ENCODE measurements at places on chromosomes 6 and 20. TPM values are rescaled to one million over a fixed set of nuclear protein-coding genes. Genes with fewer than 3 reads are reported as not detected.

GRCh38 chr6:125154118-125154760, 666 bp downstream of the TPD52L1 start:
- peak; percentile 27 for DNase-seq

DNA sequence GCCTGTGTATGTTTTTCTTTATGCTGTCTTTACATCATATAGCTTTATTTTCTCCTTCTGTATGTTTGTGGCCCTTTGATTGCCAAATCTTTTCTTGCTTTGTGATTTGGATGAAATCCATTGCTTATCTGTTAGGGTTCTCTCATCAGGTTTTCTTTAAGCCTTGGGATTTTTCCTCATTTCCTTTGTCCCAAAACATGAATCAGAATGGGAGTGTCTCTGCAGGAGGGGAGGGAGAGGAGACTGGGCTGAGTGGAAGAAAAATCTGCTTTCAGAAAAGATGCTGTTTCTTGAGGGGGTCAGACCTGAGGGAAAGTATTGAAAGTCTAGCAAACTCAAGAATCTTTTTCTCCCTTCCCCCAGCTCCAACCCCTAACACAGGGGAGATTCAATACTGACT, 758.0 kb upstream of the MMS22L start:
- DNase-seq, result no peak

GRCh38 chr6:11494786-11495564, 42.6 kb upstream of the TMEM170B start:
- no peak for DNase-seq

DNA sequence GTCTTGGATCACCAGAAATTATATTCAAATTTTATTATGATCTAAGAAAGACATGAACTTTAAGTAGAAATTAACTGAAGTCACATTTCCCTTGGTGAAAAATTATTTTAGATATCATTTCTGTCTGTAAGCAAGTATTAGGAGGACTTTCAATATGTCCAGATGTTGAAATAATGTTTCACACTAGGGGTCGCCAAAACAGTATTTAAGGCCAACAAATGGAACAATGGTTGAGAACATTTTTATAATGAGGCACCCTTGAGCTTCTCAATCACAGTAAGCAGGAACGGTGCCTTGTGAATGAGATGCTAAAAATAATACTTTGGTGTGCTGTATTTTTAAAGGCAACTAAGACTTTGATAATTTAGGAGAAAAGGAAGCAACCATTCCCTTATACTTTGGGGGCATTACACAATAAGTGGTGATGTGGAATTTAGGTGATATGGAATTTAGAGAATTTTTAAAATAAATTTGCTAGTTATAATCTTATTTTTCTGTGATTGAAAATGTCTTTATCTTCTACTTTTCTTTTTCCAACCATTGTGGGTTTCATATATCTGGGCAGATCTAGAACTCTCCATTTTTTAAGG, 9.6 kb upstream of the SF3B5 start:
- DNase-seq, result no peak

DNA sequence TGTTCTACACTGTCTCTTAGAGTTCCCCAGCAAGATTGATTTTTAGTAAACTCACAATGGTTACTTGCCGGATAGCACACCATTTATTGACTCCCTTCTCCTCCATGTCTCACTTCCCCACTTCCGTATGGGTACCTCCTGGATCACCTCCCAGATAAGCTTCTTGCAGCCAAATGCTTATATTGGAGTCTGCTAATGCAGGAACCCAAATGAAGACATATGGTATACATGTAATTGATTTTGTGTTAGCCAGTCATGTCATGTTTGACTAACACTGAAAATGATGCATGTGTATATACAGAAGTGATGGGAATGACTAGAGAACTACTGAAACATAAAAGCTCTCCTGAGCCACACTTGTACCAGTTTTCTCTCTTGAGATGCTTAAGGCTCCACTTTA, 46.1 kb upstream of the TMX4 start:
- DNase-seq, result no peak

DNA sequence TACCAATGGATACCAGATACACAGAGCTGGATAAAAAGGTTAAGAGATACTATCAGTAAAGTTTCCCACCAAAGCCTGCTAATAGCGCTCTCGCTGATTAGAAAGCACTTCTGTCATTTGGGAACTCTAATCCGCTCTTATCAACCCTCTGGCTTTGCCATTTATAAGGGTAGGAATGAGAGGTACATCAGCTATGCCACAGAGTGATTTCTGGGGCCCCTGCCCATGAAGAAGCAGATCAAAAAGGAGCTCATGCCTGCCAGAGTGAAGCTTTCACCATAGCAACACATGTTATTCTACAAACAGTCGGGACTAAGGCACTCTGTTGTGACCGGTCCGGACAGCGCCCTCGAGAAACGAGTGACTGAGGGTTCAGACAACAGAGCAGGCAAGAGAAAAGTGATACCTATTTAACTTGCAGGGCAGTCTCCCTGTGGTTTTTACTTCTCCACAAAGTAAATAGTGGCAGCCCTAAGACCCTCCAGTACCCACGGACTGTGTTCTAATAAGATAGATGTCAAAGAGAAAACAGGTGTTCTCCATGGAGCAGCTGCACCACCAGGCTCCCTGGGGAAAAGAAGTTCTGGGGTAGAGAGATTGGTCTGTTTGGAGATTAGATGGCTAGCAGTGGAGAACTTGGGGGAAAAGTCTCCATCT, 5.6 kb downstream of the TRAM2 start:
- DNase-seq, result no peak

GRCh38 chr6:137051790-137052472, 7.2 kb upstream of the IL20RA start:
- DNase-seq, result no peak

DNA sequence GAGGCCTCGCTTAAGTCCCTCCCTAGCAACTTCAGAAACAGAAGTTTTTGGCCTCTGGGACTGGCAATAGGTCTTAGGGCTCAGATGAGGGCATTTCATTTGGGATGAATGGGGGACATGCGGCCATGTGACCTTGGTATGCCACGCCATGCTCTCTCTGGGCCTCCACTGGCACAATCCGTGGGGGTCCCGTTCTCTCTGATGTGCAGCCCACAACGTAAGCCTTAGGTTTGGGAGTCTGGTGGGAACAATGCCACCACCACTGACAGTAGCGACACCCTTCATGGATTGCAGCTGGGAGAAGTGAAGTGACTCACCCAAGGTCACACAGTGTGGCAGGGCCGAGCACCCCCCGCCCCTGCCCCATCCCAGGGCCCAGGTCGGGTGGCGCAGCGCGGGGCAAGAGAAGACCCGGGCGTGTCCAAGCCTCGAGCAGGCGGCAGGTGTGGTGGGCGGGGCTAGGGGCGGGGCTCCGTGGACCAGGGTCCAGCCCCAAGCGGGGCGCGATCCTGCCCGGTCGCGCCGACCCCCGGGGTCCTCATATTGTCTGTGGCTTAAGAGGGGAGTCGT, 864 bp upstream of the CEBPB start:
- peak; percentile 65 for DNase-seq

DNA sequence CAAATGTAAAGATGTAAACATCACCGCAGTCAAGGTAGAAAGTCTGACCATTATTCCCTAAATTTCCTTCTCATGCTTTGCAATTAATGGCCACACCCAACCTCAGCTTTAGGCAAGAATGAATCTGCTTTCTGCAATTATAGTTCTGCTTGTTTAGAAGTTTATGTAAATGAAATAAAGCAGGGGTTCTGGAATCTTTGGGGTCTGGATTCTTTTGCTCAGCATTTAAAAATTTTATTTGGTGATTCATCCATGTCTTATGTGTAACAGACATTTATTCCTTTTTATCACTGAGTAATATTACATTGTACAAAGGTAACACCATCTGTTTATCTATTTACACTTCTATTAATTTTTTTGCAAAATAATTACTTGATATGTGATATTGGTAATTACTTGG, 613.6 kb downstream of the UTRN start:
- DNase-seq, result no peak

GRCh38 chr20:3277686-3278465, 38.9 kb upstream of the SLC4A11 start:
- no peak for DNase-seq

DNA sequence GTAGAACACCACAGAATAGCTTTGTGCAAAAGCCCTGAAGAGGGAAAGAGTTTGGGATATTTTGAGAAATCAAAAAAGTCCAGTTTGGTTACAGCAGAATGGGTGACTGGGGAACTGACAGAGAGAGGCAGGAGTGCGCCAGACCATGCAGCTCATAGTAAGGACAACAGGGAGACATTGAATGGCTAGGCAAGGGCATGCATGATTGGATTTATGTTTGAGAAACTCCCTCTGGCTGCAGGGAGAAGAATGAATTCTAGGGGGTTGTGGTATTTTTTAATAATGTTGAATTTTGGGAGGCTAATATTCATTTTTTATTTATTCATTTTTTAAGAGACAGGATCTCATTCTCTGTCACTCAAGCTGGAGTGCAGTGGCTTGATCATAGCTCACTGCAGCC, 49.9 kb downstream of the TGM2 start:
- DNase-seq, result no peak

GRCh38 chr20:33791959-33792597, 19.1 kb upstream of the CHMP4B start:
- DNase-seq, result peak; percentile 39

DNA sequence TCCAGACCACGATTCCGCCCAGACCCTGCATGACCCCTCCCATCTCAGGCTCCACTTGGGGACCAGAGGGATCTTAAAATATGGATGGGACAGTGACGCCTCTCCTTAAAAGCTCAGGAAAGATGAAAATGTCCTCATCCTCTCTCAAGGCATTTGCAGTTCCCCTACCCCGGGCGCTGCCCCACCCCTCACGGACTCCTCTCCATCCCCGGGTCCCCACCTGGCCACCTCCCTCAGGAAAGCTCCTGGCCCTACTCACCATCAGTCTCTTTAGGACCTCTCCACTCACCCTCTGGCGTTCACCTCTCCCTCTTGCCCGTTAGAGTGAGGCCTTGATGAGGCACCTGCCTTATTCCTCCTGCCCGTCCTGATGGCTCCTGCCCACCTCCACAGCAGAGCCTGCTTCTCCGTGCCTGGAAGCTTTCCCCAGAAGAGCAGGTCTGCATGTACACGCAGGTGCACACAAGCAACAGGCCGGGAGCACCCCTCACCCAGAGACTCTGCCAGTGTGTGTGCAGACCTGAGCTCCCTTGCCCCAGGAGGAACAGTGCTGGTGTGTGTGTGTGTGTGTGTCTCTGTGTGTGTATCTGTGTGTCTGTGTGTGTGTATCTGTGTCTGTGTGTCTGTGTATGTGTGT, 105.6 kb upstream of the NXT1 start:
- no peak for DNase-seq

GRCh38 chr6:15368873-15369272, 123.0 kb downstream of the JARID2 start:
- no peak for DNase-seq

DNA sequence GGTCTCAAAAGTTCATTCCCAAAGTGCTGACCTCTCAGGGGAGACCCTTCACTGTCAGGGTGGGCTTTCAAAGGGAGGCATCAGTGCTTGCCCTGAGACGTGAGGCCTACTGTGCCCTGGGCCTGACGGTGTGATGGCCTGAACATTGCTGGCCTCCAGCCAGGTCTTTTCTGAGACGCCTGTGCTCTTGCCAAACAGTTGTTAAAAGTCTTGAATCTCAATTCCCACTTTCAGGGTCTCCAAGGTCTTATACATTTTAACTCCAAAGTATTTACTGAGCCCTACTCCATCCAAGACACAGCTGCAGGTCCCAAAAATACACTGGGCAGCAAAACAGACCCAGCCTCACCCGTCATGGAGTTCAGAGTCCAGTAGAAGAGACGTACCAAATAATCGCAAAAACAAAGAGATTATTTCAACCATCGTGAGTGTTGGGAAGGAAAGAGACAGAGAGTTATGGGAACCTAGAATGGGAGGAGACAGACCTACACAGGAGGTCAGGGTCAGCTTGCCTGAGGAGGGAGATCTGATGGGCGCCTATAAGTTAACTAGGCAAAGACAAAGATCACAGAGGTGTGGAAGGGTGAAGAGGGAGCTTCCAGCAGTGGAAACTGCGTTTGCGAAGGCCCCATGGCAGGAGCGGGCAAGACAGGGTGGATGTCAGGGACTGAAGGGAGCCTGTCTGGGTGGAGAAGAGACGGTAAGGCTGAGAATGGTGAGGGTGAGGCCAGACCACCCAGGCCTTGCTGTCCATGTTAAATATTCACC, 446.3 kb downstream of the PREX1 start:
- no peak for DNase-seq

GRCh38 chr20:54140927-54141566, 32.7 kb downstream of the CYP24A1 start:
- DNase-seq, result no peak

GRCh38 chr6:106658469-106658868, 29.1 kb downstream of the QRSL1 start:
- DNase-seq, result no peak

DNA sequence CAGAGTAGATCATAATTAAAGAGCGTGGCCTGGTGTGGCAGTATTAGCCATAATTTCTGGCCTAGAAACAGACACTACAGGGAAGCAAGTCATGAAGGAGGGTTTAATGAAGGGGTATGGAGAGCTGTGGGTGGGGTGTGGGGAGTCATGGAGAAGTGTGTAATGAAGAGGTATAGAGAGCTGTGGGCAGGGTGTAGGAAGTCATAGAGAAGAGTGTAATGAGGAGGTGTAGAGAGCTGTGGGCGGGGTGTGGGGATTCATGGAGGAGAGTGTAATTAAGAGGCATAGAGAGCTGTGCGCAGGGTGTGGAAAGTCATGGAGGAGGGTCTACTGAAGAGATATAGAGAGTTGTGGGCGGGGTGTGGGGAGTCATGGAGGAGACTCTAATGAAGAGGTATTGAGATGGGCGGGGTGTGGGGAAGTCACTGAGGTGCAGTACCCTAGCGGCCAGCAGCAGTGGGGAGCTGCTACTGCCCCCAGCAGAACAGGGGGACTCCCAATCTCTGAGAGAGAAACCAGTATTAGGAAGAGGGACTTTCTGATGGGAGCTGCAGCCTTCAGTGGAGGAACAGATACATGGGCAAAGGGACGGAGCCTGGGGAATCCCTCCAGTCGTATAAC, 145.4 kb upstream of the FOXA2 start:
- no peak for DNase-seq

- no peak for DNase-seq
Observed at GRCh38 chr6:1575210-1576041, 34.3 kb upstream of the FOXC1 start.

- no peak for DNase-seq
Observed at GRCh38 chr6:67112120-67112519, 1405.1 kb upstream of the EYS start.

GRCh38 chr20:46027245-46027853, 1.7 kb upstream of the SLC12A5 start:
- no peak for DNase-seq

DNA sequence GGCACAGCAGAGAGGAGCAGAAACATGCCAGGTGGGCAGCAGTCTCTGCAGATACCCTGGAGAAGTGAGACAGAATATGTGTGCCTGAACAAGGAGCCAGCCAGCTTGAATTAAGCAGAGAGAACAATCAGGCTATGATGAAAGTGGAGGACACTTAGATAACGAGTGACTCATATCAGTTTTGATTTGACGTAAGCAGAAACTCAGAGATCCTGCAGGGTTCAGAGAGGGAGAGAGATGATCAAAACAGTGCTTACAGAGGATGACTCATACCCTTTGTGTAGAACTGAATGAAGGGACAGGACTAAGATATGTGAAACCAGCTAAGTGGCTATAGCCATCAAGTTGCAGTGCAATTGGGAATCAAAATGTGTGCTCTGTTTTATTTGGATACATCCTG, 300.7 kb downstream of the TENT5A start:
- DNase-seq, result no peak

Gene RGS17
- not detected for total RNA-seq

Gene FAM162B
- total RNA-seq, result 1.8 TPM

Gene PPP1R3G
- 0.10 TPM for total RNA-seq

Gene MAP1LC3A
- 27.4 TPM for total RNA-seq

Gene ARMH2
- not detected for total RNA-seq

Gene IP6K3
- 363 TPM for total RNA-seq

Gene BTN2A1
- 7.2 TPM for total RNA-seq

Gene PLTP
- 19.0 TPM for total RNA-seq

Gene CD24
- total RNA-seq, result 1.5 TPM

Measured in psoas muscle (tissue), 8 donors.